ENCODE measurements at places on chromosomes 2 and 18.

GRCh38 chr2:42721898-42722297, 42.0 kb downstream of the OXER1 start:
- no peaks in the 10 kb centered on the region for H3K36me3 ChIP-seq
- no peaks in the 10 kb centered on the region for H3K27me3 ChIP-seq
- no peak overlapping the region for H3K4me3 ChIP-seq
- peak overlapping the region; percentile 63 for H3K27ac ChIP-seq

DNA sequence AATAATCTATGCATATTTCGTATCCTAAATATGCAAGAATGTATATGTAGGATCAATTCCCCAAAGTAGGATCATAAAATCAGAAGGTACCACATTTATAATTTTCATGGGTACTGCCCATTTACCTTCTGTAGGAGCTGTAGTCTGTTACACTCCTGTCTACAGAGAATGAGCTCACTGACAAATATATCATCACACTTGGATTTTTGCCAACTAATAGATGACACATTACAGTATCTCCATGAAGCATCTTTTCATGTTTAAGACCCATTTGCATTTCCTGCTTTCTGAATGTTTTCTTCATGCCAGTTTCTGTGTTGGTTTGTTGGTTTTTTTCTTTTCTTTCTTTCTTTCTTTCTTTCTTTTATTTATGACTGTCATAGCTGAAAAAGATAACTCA, 70.9 kb upstream of the EML6 start:
- no peak for DNase-seq
- H3K4me1 ChIP-seq = no peaks in the 10 kb centered on the region
- H3K36me3 ChIP-seq = peaks cover 94% of the 10 kb centered on the region
- H3K4me3 ChIP-seq = no peak overlapping the region
- H3K27me3 ChIP-seq = no peaks in the 10 kb centered on the region
- H3K27ac ChIP-seq = no peak overlapping the region

DNA sequence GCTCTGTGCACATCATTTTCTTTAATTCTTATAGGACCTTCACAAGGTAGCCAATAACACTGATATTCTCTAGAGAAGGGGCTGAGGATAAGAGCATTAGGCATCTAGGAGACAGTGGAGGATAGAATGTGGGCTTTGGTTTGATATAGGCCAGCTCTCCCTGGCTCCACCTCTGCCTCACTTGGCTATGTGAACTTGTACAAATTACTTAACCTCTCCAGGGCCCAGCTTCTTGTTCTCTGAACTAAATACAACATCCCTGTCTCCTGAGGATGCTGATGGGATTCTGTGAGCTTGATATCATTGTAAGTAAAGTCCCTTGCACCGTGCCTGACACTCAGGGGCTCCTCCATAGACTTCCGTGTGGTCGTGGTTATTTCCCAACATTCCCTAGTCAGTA, 87.3 kb downstream of the ACOXL start:
- DNase-seq = no peak
- H3K27ac ChIP-seq = no peak overlapping the region
- H3K27me3 ChIP-seq = no peaks in the 10 kb centered on the region
- no peaks in the 10 kb centered on the region for H3K36me3 ChIP-seq

- peaks cover 15% of the 10 kb centered on the region for H3K4me1 ChIP-seq
- no peaks in the 10 kb centered on the region for H3K36me3 ChIP-seq
- DNase-seq = peak; percentile 55
- no peak overlapping the region for H3K27ac ChIP-seq
- H3K27me3 ChIP-seq = no peaks in the 10 kb centered on the region
- no peak overlapping the region for H3K4me3 ChIP-seq
Measured at GRCh38 chr2:35852-36251, 10.5 kb downstream of the FAM110C start.

GRCh38 chr2:45905632-45905958, 254.1 kb downstream of the PRKCE start:
- no peak overlapping the region for H3K4me3 ChIP-seq
- no peak overlapping the region for H3K27ac ChIP-seq
- no peaks in the 10 kb centered on the region for H3K36me3 ChIP-seq
- no peak for DNase-seq

- no peak for DNase-seq
- H3K27ac ChIP-seq = no peak overlapping the region
- no peaks in the 10 kb centered on the region for H3K4me1 ChIP-seq
- no peak overlapping the region for H3K4me3 ChIP-seq
- H3K27me3 ChIP-seq = no peaks in the 10 kb centered on the region
- H3K36me3 ChIP-seq = no peaks in the 10 kb centered on the region
Measured at GRCh38 chr18:48963586-48964470, 13.1 kb upstream of the SMAD7 start.

DNA sequence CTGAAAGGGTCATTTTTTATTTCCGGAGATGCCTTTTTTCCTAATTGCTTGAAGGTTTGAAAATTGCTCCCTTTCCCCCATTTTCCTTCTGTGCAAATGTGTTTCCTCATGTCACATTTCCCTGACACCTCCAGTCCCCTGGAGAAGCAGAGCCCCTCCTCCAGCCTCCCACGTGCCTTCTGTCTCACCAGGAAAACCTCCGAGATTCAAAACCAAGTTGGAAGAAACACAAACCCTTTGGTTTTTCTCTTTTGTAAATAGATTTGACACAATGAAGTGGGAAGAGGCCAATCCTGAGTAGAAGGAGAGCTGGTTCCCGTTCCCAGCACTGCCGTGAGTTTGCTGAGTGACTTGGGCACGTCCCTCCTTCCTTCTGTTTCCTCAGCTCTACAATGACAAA, 125.4 kb upstream of the MYCN start:
- H3K27me3 ChIP-seq = no peaks in the 10 kb centered on the region
- H3K4me1 ChIP-seq = no peaks in the 10 kb centered on the region
- no peak for DNase-seq
- no peak overlapping the region for H3K27ac ChIP-seq
- H3K36me3 ChIP-seq = no peaks in the 10 kb centered on the region
- no peak overlapping the region for H3K4me3 ChIP-seq

DNA sequence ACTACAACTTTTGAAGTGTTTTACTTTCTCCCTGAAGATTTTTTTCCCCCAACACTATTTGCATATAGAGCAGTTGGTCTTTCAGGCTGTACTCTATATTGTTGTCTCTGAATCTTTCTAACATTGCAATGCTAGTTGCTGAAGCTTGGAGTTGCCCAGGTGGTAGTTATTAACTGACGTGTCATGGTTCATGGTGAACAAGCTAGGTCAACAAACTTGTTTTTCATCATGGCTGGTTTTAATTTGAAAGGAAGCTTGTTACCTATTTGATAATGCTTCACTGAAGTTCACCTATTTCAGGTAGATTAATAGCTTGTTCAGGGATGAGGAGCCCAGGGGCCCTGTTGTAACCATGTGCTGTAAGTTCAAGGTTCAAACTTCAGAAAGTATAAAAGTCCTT, 158.8 kb upstream of the ZEB2 start:
- no peak overlapping the region for H3K27ac ChIP-seq
- H3K36me3 ChIP-seq = no peaks in the 10 kb centered on the region
- no peak overlapping the region for H3K4me3 ChIP-seq
- H3K27me3 ChIP-seq = no peaks in the 10 kb centered on the region
- no peak for DNase-seq

- H3K4me1 ChIP-seq = no peaks in the 10 kb centered on the region
- no peak overlapping the region for H3K4me3 ChIP-seq
- no peak overlapping the region for H3K27ac ChIP-seq
- no peaks in the 10 kb centered on the region for H3K27me3 ChIP-seq
- no peaks in the 10 kb centered on the region for H3K36me3 ChIP-seq
Measured at GRCh38 chr2:109402980-109403840, 210.6 kb downstream of the SEPTIN10 start.

- no peaks in the 10 kb centered on the region for H3K27me3 ChIP-seq
- H3K36me3 ChIP-seq = no peaks in the 10 kb centered on the region
- DNase-seq = peak; percentile 54
- no peak overlapping the region for H3K4me3 ChIP-seq
- peaks cover 19% of the 10 kb centered on the region for H3K4me1 ChIP-seq
Measured at GRCh38 chr2:20612925-20613916, 37.7 kb downstream of the HS1BP3 start.

- no peaks in the 10 kb centered on the region for H3K36me3 ChIP-seq
- no peak for DNase-seq
- peak overlapping the region; percentile 71 for H3K27ac ChIP-seq
- no peak overlapping the region for H3K4me3 ChIP-seq
- H3K4me1 ChIP-seq = peaks cover 3% of the 10 kb centered on the region
Measured at GRCh38 chr2:113791697-113792590, 35.5 kb upstream of the SLC35F5 start.

GRCh38 chr2:217249121-217250012, 389.5 kb upstream of the TNP1 start:
- no peaks in the 10 kb centered on the region for H3K27me3 ChIP-seq
- H3K4me3 ChIP-seq = no peak overlapping the region
- no peak overlapping the region for H3K27ac ChIP-seq
- H3K4me1 ChIP-seq = no peaks in the 10 kb centered on the region
- DNase-seq = no peak

DNA sequence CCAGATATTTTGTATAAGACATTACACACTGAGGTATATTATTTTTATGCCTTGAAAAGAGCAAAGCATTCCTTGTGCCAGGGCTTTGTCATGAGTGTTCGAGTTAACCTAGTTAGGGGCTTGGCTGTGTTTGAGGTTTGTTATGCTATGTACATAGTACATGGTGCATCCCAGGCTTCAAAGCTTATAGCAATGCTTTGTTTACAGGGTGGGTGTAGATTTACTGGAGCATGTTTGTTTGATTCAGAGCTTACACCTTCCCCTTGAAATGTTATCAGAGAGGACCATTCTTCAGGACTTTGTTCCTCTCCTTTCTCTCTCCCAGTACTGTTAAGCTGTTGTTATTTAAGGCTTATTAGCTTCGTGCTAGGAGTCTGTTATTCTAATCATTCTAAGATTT, 738.7 kb upstream of the LRRTM4 start:
- H3K36me3 ChIP-seq = no peaks in the 10 kb centered on the region
- H3K4me1 ChIP-seq = no peaks in the 10 kb centered on the region
- no peak for DNase-seq
- H3K4me3 ChIP-seq = no peak overlapping the region

- no peak overlapping the region for H3K27ac ChIP-seq
- H3K27me3 ChIP-seq = no peaks in the 10 kb centered on the region
- H3K4me3 ChIP-seq = no peak overlapping the region
- H3K36me3 ChIP-seq = no peaks in the 10 kb centered on the region
- no peak for DNase-seq
Measured at GRCh38 chr18:53984021-53984420, 240.4 kb downstream of the MBD2 start.

- peaks cover 2% of the 10 kb centered on the region for H3K4me1 ChIP-seq
- H3K27ac ChIP-seq = no peak overlapping the region
- H3K4me3 ChIP-seq = no peak overlapping the region
- H3K36me3 ChIP-seq = no peaks in the 10 kb centered on the region
Measured at GRCh38 chr2:3656762-3657721, 958 bp upstream of the ALLC start.

- H3K4me3 ChIP-seq = no peak overlapping the region
- no peak overlapping the region for H3K27ac ChIP-seq
- H3K4me1 ChIP-seq = no peaks in the 10 kb centered on the region
Measured at GRCh38 chr2:7243276-7243675, 326.1 kb downstream of the RNF144A start.

DNA sequence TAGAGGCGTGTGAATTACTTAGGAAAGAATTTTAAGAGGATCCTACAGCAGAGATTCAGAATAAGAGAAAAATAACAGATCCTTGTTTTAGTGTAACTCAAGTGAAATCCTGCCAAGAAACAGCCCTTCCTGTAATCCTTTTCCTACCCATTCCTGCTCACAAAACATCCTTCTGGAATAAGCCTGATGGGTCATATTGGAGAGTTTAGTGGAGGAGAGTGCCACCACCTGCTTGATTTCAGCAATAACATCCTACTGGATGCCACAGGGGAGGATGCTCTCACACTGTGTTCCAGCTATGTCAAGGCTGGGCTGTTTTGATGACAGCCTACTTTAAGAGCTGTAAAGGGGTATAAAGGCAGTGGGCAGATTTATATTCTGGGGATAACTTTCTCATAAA, 54.8 kb upstream of the CCDC178 start:
- H3K27me3 ChIP-seq = no peaks in the 10 kb centered on the region
- no peak overlapping the region for H3K4me3 ChIP-seq
- DNase-seq = no peak
- no peaks in the 10 kb centered on the region for H3K4me1 ChIP-seq
- no peaks in the 10 kb centered on the region for H3K36me3 ChIP-seq
- H3K27ac ChIP-seq = no peak overlapping the region

DNA sequence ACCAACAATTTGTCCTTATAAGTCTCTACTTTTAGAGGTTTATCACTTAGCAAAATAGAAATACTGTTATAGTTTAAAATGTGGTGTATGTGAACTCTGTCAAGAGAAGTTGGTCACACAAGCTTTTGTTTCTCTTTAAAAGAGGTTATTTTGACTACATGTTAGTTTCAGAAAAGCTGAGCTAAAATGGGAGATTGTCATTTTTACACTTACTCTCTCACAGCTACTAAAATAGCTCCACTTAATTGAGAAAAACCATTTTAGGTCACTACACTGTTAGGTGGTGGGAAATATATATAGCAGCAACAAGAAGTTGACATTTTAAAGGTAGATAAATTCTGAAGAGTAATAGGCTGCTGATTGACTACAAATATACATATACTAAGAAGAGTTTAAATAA, 161.5 kb upstream of the KCNJ3 start:
- H3K4me3 ChIP-seq = no peak overlapping the region
- H3K27me3 ChIP-seq = no peaks in the 10 kb centered on the region
- no peak overlapping the region for H3K27ac ChIP-seq
- H3K36me3 ChIP-seq = no peaks in the 10 kb centered on the region
- H3K4me1 ChIP-seq = no peaks in the 10 kb centered on the region

DNA sequence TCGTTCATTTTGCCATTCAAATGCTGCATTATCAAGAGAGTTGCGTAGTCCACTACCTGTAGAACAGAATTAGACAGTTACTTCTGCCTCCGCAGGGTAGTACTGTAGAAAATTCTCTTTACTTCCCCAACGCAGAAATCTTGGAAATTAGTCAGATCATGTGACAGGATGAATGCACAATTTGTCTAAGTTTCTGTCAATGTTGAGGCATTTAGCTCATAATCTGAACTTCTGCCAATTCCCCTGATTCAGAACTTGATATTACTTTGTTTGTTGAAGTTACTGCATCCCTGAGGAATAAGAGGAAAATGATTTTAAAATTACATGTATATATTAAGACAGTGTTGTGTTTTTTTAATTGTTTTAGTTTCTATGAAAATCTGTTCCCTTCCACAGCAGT, 83.4 kb downstream of the TTC27 start:
- no peak for DNase-seq
- no peaks in the 10 kb centered on the region for H3K36me3 ChIP-seq
- H3K4me1 ChIP-seq = peaks cover 14% of the 10 kb centered on the region
- H3K4me3 ChIP-seq = no peak overlapping the region
- peak overlapping the region; percentile 44 for H3K27ac ChIP-seq

- no peak overlapping the region for H3K4me3 ChIP-seq
- H3K27me3 ChIP-seq = no peaks in the 10 kb centered on the region
- peaks cover 6% of the 10 kb centered on the region for H3K4me1 ChIP-seq
- no peak overlapping the region for H3K27ac ChIP-seq
Measured at GRCh38 chr18:9849407-9850283, 36.1 kb upstream of the TXNDC2 start.

- H3K36me3 ChIP-seq = no peaks in the 10 kb centered on the region
- peaks cover 6% of the 10 kb centered on the region for H3K4me1 ChIP-seq
- no peak overlapping the region for H3K27ac ChIP-seq
- DNase-seq = no peak
- no peak overlapping the region for H3K4me3 ChIP-seq
- no peaks in the 10 kb centered on the region for H3K27me3 ChIP-seq
Measured at GRCh38 chr2:54520687-54521086, 64.6 kb downstream of the SPTBN1 start.

- H3K4me3 ChIP-seq = no peak overlapping the region
- H3K4me1 ChIP-seq = no peaks in the 10 kb centered on the region
- no peaks in the 10 kb centered on the region for H3K36me3 ChIP-seq
- H3K27me3 ChIP-seq = no peaks in the 10 kb centered on the region
- DNase-seq = no peak
Measured at GRCh38 chr2:191950132-191950874, 103.4 kb upstream of the CAVIN2 start.

Data from pancreas (tissue), 10 donors.